NCI-H2029 treated with DMSO at 0.1 percent for 48 hours (cell line): ENCODE measurements at places on chromosomes 7 and 10.

DNA sequence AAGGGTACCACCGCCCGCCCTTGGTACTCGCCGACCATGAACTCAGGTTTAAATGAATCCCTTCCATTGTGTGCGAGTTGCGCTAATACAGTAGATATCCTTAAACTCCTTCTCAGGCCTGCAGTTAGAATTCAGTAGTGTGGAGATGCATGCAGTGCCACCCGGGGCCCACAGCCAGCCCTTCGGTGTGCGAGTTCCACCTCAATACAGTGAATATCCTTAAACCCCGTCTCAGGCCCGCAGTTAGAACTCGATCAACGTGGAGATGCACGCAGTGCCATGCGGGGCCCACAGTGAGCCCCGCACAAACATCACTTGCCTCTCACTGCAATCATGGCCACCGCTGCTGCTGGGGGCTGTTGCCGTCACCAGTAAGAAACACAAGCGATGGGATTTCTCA is 261.9 kb downstream of the MAD1L1 start:
- DNase-seq: no peak

DNA sequence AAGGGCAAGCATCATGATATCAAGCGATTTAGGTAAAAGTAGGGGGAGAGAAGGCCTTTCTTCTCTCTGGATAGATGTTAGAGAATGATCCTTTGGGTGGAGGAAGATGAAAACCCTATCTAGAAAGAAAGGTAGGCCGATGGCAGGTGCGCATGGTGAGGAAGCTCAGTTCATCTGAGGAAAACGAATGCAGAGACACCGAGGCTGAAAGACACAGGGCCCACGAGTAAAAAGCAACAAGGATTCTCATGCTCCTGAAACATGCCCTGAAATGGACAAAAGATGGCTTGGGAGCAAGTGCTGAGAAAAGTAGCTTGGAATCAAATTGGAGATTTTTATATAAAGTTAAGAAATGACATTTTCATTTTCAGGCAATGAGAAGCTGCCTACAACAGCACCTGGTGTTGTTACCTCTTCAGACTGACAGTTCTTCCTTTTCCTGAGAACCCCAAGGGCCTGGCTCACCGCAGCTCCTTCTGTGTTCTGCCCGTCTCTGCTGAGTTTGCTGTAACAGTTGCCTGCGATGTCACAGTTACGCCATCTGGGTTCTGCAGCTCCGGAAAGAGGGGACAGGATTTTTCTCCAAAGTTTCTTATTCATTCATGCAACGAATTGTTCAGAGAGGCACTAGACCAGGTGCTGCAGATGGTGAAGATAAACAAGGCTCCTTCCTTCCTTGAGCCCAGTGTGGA is 402.0 kb upstream of the KLF6 start:
- DNase-seq: no peak

DNA sequence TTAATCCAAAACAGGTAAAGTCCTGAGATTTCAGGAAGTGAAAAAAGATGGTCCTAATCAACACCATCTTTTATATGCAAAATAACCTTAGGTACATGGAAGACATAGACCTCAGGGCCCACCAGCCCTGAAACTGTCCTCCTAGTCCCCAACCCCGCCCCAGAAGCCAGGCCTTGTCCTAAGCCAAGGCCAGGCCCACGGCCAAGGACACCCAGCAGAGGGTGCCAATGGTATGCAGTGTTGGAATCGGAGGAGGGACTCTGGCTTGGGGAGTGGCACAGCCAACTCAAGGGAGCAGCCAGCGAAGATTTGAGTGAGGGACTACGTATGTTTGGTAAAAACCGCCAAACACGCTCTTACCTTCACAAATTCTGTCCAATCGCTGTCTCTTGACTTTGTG is 96.7 kb downstream of the ZRANB1 start:
- DNase-seq: no peak

DNA sequence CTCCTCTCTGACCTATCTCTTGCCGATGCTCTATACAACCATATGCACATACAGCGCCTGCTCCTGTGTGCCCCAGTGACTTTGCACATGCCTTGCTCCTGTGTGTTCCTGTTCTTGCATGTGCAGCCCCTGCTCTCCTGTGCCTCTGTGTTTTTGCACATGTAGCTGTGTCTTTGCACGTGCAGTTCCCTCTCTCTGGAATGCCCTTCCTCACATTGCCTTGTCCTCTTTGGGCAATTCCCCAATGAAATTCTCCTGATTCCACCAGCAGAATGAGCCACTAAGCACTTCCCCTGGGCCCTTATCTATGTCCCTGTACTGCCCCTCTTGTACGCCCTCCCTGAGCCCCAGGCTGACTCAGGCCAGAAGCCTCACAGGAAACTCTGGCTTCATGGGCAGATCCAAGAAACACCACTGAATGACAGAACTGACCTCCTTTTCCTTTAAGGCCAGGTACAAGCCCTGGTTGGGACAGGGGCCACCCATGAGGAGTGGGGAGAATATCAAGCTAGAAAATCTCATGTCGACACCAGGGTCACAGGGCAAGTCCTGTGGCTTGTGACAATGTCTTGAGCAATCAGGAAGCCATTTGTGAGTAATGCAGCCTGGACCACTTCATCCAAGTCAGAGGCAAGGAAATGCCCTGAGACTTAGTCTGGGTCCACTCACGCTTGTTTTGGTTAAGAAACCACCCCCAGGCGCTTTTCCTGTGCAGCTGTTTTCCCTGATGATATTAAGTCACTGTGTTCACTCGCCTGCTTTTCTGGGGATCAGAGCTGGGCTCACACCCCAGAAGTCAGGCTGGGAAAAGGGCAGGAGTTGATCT is 1.9 kb upstream of the ARHGAP22 start:
- DNase-seq: no peak

DNA sequence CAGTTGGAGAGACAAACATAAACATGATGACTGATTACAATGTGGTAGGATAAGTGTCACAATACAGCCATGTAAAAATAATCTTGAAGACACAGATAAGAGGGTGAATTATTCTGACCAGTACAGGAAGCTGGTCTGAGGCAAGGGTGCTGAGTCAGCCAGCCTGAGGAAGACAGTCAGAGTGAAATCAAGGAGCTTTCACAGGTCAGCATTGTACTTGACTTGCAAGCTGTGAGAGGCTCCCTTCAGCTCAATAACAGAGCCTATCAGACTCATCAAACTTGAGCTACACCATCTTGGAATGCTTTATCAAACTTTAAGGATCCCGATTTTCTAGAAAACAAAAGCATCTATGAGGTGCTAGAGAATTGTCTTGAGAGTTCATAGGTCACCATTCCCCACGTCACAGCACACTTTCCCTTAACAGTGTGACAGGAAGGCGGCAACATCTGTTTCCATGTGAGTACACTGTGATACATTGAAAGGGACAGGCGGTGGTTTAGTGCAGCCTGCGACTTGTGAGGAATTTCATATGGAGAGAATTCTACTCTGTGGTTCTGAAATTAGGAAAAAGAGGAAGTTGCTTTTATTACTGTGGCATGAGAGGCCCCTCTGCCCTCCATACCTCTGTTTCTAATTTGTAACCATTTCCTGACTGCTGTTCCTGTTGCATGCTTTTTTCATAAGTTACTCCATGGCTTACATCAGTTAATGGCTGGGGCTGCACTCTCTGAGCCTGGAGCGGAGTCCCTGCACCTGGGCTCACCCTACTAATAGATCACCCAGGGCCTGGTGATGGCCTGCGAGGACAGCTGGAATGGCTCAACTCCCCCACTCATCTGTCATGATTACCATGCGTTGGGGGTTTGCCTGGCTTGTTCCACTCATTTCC is 417.1 kb downstream of the SUGCT start:
- DNase-seq: no peak

DNA sequence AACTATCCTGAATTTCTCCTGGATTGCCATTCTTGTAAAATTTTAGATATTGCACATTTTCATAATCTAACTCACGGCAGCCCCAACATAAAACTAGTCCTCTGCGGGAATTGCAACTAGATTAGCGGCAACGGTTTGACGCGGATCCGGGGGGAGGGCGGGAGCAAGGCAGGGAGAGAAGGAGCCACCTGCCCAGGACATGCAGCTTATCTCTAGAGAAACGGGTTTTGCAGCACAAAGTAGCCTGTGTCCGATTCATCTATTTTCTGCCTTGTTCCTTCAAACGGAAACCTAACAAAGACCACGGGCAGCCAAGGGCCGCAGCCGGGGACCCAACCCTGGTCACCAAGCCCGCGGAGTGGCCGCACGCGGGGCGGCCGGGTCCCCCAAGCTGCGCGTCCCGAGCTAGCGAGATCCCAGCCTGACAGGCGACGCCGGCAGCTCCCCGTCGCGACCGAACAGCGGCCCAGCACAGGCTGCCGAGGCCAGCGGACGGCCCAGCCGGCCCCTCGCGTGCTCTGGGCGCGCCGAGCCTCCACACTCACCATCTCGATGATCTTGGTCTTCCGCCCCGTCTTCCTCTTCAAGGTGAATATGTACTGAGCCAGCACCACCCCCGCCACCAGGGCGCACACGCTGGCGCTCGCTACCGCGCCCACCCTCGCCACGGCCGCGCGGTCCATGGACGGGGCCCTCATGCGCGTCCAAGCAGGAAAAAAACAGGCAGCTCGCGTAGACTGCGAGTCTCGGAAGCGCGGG is at the start of gene NT5C3A:
Gene NT5C3A (minus strand): TSS at position 754 of the 759 bp plus-strand sequence. CDS start 71 bp downstream, at position 683.
- DNase-seq: no peak

DNA sequence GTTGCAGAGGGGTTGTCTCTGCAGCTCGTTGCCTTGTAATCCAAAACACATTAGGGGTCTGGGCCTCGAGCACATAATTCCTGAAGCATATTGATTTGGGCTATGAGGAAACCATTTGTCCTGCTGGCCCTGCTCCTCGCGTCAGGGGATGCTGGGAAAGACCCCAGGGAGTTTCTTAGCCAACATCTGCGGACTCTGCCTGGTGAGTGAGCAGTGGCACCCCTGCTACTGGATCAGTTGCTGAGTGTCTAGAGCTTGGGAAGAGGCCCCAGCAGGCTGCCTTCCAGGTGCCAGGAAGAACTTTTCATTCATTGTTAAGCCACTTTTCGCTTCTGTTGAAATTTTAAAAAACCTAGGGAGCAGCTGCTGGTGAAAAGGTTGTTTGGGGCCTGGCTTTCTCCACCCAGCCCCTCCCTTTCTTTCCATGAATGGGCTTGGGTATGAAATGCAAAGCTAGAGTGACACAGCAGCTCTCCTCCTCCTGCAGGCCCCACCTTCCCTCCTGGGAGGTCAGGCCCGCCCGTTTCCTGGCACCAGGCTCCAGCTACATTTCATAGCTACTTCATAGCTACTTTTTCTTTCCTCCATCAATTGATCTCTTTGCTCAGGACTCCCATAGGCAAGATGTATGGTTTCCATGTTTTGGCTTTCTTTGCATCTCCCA is 26.8 kb downstream of the TACR2 start:
- no peak for DNase-seq

DNA sequence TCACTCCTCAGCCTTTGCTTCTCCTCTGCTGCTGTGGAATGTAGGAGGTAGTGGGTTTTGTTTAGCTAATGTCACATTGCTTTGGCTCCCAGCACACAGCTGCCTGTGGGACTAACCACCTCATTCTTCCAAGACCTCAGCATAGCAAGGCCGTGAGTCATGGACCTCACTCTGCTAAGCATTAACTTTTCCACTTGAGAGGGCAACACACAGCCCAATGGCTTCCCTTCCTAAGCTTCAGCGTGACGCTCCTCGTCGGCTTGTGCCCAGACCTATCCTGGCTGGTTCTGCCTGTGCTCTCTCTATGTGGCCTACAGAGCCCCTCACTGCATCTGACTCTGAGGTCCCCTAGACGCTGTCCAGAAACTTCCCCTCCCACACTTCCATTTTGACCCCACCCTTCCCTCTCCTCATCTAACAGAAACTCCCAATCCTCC is 23.3 kb downstream of the MYOF start:
- DNase-seq: no peak

- DNase-seq: peak; percentile 21
Measured at GRCh38 chr10:86334488-86335085, 32.0 kb downstream of the GRID1 start.

DNA sequence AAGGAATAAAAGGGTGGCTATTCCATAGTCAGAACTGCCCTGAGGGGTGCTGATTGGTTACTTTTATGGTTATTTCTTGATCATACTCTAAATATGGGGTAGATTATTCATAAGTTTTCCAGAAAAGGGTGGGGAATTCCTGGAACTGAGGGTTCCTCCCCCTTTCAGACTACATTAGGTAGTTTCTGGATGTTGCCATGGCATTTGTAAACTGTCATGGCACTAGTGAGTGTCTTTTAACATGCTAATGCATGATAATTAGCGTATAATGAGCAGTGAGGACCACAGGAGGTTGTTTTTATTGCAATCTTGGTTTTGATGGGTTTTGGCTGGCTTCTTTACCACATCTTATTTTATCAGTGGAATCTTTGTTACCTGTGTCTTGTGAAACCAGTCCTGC is 26.5 kb upstream of the POT1 start:
- no peak for DNase-seq

- no peak for DNase-seq
Measured at GRCh38 chr10:87622314-87623004, 37.2 kb upstream of the PAPSS2 start.

DNA sequence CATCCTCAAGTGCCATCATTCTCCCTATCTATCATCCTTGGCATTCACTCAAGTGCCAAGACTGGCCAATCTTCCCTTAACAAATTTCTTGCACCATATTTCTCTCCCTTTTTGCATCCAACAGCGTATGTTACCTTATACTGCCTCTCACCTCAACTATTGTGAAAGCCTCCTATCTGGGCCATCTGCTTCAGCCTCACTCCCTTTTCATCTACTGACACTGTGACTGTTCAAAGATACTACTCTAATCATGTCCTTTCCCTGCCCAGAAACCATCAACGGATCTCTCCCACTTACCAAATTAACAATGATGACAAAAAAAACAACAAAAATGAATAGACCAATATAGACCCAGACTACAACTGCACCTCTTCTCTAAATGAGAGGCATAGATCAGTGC is 90.6 kb upstream of the NMT2 start:
- DNase-seq: no peak

- no peak for DNase-seq
Measured at GRCh38 chr7:150737265-150738055, at the start of gene GIMAP5. Gene GIMAP5, plus strand, starts transcription at chr7:150737418. Its CDS starts 3,467 bp downstream, at chr7:150740885.

GRCh38 chr7:84069999-84070500 is 124.5 kb downstream of the SEMA3A start:
- DNase-seq: no peak

- no peak for DNase-seq
Measured at GRCh38 chr10:118958984-118959925, 70.3 kb upstream of the NANOS1 start.
